ENCODE measurements at places on chromosomes 3 and 15.

- no peak for DNase-seq
These were observed 5.6 kb downstream of the BRK1 start for GRCh38 chr3:10121064-10121463.

DNA sequence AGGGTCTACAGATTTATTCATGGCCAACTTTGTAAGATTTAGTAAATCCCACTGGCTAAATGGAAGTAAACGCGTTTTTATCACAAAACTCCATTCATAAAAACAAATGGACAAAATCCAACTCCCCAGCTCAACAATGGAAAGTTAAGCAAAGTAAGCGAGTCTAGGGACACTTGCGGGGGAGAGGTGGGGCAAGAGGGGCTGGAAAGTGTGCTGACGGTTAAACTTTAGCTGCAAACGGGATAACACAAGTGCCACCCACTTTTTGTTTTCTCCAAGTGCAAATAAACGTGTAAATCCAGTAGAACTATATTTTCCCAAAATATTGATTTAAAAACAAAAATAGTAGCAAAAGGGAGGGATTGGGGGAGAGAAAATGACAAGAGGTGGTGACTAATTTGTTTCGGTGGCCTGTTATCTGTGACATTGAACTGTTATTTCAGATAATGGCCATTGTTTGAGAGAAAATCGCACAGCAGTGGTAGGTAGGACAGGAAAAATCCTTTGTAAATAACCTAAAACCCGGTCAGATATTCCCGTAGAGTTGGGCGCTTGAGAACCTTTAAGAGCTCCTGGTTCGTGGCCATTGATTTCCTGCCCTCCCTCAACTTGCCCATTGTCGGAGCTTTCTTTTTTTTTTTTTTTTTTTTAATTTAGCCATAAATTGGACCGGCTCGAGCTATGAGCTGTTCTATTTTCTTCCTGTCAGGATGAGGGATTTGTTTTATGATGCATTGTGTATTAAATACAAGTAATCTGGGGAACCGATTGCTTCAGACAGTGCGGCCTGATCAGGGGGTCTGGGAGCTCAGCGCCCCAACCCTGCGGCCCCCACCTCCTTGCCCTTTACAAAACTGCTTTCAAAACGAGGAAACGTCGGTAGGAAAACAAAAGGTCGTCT is 514.8 kb downstream of the MECOM start:
- DNase-seq = no peak

GRCh38 chr15:99955181-99955525 is 221.9 kb upstream of the LYSMD4 start:
- DNase-seq = no peak

- no peak for DNase-seq
These were observed 62.1 kb upstream of the WNT5A start for GRCh38 chr3:55549177-55549576.
